Fibroblast of gingiva (primary cell): ENCODE measurements at places on chromosomes 11 and 22.
A peak's percentile ranks its signal among the peaks of the same experiment; 100 is the strongest.

GRCh38 chr11:95720195-95720594, 69.4 kb downstream of the FAM76B start:
- no peak for DNase-seq

DNA sequence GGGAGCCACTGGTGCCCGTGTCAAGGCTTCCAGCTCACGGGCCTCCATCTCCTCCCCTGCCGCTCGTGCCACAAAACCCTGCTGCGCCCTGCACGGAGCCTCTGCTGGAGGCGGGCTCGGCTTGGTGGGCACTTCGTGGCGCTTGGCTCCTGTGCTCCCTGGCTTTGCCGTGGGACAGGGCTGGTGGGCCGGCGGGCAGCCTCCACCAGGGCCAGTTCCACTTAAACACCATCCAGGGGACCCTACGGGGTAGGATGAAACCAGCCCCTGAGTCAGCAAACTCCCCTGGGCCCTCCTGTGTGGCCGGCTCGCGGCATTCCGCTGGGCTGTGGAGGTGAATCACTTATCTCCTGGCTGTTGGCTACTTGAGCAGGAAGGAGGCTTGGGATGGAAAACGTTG, 1304.6 kb downstream of the BRD1 start:
- no peak for DNase-seq

GRCh38 chr22:48449466-48450187, 1378.0 kb downstream of the BRD1 start:
- no peak for DNase-seq

GRCh38 chr11:69244266-69244665, 49.7 kb upstream of the MYEOV start:
- DNase-seq, result no peak

DNA sequence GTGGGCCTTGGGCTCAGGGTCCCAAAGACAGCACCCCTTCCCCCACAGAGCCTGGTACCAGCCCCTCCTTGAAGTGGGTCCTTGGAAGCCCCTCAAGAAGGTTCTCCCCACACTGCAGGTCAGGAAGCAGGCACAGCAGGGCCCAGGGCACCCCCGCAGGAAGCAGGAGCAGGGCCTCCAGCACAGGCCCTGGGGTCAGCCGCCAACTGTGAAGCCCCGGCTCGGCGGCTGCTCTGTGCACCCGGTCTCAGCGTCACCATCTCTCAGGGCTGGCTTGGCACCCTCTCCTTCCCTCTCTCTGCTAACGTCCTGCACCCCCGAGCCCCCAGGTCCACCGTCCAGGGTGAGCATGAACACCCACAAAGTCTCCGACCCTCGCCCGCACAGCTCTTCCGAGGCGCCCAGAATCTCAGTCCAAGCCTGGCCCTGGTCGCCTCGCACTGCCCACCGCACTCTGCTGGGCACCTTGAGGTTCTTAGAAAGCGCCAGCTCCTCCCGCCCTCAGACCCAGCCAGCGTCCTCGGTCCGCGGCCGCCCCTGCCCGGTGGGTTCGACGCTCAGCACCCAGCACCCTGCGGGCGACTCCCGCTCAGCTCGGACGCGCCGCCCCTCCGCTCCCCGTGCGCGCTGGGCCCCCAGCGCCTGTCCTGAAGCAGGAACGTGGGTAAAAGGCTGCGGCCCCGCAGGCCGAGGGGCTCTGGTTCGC, 1.4 kb upstream of the SIGIRR start:
- no peak for DNase-seq

DNA sequence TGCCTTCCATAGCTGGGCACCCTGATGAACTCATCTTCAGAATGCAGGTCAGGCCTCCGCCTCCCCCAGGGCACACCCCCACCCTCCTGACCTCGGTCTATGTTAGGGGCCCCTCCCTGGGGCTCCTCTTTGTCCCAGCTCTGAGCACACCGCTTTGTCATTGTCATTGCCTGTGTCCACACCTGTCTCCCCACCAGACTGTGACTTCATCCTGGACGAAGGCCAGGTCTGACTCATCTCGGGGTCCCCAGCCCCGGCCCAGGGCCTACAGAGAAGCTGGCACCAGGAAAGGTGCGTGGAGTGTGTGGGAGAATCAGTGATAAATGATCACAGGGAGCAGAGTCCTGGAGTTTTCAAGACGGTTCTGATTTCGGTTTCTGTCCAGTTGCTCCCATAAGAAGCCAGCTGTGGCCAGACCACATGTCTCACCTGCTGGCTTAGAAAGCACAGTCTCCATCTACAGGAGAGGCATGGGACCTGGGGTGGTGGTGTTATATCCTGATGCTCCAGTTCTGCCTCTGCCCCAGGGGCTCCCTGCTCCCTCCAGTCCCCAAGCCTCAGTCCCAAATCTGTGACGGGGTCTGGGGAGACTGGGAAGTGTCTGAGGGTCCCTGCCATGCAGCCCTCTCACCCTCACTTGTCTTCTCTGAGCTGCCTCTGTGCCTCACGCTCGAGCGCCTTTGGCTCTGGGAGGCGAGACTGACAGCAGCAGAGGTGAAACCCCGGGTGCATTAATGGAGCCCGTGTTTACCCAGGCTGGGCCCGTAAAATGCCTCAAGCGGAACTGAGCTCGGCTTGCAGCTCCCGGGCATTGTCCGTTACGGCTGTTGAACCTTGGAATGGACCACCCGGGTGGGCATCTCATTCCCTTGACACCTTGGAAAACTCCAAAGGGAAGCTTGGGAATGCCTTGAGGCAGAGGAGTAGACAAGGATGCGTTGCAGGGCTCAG, 85.5 kb upstream of the WNT11 start:
- DNase-seq, result no peak

DNA sequence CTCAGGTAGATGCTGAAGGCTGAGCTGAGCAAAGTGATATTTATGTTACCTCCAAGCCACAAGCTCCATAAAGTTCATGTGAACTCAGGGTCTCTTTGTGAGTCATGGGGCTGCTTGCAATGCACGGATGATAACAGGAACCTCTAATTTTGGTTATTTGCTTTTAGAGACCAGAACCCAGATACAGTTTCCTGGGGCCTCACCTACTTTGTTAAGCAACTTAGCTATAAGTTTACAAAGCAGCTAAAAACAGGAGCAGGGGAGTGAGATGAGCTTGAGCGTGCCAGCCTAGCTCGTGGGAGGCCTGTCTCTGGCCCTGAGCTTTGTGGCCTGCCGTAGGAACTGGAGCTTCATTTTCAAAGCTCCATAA, 29.2 kb downstream of the SREBF2 start:
- DNase-seq, result peak; percentile 27

GRCh38 chr11:68036717-68037239, 2.0 kb upstream of the TCIRG1 start:
- DNase-seq, result no peak

DNA sequence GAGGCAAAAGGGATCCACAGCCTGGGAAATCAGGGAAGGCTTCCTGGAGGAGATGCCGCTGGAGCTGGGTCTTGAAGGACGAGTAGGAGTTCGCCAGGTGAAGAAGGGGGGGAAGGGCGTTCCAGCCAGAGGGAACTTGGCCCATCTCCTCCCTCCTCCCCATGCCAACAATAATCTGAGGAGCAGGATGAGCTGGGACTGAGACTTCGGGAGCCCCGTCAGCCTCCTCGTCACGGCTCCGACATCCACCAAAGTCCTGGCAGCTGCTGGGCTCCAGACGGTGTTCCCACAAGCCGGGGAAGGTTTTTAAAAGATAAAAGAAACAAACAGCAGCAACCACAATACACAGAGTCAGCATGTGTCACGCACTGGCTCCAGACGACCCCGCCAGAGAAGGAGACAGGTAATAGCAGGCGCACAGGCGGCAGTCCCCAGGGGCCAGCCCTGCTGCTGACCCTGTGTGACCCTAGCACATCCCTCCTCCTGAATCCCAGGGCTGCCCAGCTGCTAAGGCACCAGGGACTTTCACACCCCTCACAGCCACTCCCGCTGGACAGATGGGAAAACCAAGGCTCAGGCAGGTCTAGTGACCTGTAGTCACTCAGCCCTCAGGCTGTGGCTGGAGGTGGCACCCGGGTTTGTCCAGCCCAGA, 37.3 kb downstream of the NUP50 start:
- peak; percentile 9 for DNase-seq

DNA sequence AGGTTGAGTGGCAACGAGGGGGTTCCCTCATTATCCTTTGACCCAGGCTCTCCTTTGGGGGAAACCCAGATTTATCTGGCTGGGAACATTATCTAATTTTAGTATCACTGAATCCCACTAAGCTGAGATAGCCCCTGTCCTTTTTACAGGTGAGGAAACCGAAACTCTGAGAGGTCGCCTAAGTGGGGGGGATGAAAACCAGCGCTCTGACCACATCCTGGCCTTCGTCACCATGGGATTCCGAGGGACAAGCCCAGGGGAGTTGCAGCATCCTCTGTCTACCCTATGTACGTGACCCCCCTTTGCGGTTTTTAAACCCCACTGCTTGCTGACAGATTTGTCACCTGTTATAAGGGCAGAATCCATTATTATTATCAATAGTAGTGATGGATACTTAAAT, 61.0 kb downstream of the ISX start:
- no peak for DNase-seq
